ENCODE measurements at places on chromosomes 13 and 19.

DNA sequence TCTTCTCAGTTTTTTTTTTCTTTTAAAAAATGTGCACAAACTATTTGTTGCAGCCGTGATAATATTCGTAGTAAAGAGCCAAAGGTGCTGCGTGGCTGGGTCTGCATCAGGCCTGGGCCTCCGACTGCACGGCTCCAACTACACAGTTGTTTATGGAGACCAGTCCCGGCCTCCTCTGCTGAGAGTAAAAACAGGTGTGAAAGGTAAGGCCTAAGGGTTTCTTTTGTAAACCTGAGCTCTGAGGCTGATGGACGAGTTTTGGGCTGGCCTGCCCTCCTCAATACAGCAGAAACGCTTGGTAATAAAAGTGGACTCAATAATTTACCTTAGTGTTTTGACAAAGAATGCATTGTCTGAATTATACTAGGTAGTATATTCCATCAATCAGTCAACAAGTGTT is 3.9 kb downstream of the MBNL2 start:
- no peak for DNase-seq

GRCh38 chr19:4969772-4970531 is 1.0 kb downstream of the KDM4B start:
- no peak for DNase-seq

DNA sequence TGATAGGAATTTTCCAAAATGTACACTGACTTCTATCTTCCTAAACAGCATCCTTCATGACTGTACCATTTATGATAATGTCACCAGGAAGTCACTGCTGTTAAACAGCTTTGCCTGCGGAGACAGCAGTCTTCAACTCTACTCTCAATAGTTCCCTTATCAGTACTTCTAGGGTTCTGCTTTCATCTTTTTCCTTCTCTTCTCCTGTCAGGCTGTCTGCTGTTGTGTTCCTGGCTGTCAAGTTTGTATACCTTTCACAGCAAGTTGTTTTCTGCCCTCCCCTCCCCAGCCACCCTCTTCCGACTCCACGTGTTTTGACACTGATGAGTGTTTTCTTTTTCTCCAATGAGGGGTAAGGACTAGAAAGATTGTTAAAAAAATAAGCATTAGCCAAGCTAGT is 2.2 kb downstream of the UPF3A start:
- no peak for DNase-seq

- DNase-seq, result no peak
These were observed 5.0 kb downstream of the JOSD2 start for GRCh38 chr19:50505856-50506611.

DNA sequence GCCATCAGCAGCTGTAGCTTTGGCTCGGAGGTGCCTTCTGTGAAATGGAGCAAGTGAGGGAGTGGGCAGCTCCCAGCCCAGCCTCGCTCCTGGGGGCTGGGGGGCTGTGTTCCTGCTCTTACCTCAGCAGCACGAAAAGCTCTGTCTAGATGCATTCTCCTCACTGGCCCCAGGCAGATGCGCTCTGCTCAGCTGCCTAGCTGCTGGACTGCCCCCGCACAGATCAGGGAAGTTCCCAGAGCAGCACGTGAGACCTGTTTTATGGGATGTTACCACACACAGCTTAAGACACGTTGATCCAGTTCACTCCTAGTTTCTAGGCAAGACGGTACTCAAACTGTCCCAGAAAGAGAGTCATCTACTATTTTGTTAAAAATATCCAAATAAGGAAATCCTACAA is 13.6 kb downstream of the LCP1 start:
- DNase-seq, result no peak

- DNase-seq, result no peak
These were observed 9.1 kb downstream of the ARID3A start for GRCh38 chr19:934865-935479.

Data from stimulated activated CD8-positive, alpha-beta memory T cell treated with anti-CD3 and anti-CD28 coated beads, Interleukin-15, amount 100 ng/mL, for 1 hour (primary cell).